NCI-H1092 (cell line): ENCODE measurements at places on chromosomes 6 and 20.

- no peak for DNase-seq
These were observed 122.6 kb downstream of the SGK1 start for GRCh38 chr6:134195164-134195906.

DNA sequence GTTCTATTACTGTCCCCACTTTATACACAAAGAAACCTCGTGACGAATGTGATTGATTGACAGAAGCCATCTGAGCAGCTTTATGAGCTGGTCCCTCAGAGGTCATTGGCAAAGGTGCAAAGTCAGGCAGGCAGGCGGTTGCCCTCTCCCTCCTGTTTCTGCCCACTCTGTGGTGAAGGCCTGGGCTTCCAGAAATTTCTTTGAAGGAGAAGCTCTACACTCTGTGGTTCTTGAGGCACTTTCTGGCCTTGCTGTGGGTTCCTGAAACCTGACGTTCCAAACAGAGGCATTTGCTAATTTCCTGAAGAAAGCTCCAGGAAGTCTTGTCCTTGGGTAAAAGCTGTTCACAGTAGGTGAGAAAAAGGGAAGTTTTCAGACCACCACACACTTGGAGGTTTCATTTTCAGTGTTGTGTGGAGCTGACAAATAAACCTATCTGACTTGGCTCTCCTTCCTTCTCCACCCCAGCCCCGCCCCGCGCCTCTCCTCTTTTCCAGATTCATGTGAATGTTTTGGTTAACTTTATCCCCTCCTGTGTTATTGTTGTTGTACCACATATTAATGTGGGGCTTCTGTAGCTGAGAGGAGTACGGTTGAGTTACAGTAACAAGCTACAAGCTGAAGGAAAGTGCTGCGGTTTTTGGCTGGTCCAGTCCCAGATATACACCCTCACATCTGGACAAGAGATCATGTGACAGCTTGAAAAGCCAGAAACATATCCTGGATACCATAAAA is 274.1 kb downstream of the CLIC5 start:
- DNase-seq = no peak

- DNase-seq = no peak
These were observed 4.3 kb downstream of the NELFE start for GRCh38 chr6:31954511-31954910.

GRCh38 chr6:8322659-8323058 is 112.7 kb downstream of the SLC35B3 start:
- no peak for DNase-seq

GRCh38 chr6:137571854-137572253 is 77.7 kb upstream of the OLIG3 start:
- no peak for DNase-seq

- DNase-seq = no peak
These were observed at the start of gene NNAT for GRCh38 chr20:37521061-37521771. NNAT (plus strand) TSS chr20:37521250; CDS start chr20:37521332, 82 bp downstream.

DNA sequence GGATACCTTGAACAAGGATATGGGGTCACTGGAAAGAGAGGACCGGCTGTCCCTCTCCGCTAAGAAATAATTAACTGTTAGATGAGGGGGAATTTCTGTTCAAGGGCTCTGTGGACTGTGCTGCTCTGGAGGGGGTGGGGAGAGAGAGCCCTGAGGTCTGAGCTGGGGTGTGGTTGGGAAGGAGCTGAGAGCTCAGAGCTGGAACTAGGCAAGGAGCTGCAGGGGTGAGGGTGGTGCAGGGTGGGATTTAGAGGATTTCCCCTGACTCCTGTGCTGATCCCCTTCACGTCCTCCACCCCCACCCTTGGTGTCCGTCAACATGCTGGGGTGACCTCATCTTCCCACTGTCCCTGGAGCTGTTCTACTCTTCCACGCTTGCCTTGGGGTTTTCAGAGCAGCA is 52.5 kb downstream of the HLA-A start:
- no peak for DNase-seq

DNA sequence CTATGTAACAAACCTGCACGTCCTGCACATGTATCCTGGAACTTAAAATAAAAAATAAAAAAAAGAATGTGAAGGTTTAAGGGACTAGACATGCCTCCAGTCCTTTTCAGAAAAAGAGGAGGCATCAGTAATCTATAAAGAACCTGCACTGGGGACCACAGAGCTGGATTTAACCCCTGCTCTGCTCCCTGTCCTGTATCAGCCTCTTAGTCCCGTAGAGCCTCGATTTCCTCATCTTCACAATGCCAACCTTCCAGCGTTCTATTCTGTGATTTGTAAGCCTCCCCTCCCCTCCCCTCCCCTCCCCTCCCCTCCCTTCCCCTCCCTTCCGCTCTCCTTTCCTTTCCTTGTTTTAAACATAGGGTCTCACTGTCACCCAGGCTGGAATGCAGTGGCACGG is 31.1 kb upstream of the TMEM181 start:
- no peak for DNase-seq
